ENCODE measurements at places on chromosomes 7 and 10.

- DNase-seq = no peak
Observed at GRCh38 chr10:1420661-1421362, 316.5 kb downstream of the ADARB2 start.

DNA sequence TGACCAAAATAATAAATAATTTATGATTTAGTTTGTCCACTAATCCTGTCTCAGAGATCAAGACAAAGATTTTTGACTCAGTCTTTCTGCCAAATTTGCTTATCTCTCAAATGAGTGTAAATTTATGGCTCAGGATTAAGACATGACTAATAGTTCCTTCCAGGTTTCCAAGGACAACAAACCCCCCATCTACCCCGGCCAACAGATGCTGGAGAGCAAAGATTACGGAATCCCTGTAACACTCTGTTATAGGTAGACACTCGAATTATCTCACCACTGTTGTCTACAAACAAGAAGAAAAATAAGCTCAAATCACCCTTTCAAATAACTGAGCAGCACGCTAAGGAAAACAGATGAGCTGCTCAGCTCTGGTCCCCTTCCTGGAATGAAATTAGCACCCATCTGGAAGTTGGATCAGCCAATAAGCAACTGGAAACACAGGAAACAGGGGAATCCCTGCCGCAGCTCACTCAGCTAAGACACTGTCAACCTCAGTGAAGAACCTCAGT lies 56.8 kb upstream of the SVIL start:
- DNase-seq = no peak

GRCh38 chr7:2355705-2356008 lies 1.0 kb downstream of the EIF3B start:
- DNase-seq = no peak

DNA sequence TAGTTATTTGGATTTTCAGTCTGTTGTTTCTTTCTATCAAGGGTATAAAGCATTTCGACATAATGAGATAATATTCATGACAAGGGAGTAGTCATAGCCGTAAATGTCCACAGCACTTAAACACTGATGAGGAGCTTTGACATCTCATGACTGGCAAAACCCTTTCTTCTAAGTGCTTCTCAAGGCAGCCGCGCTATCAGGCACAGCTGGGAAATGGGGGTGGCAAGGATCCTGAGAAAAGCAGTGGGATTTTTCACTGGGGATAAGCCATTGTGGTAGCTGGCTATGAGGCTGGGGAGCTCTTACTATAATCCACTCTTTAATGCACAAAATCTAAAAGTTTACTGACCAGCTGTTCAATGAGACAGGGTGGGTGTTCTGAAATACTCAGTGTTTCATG lies 493.2 kb upstream of the KLF6 start:
- DNase-seq = no peak

DNA sequence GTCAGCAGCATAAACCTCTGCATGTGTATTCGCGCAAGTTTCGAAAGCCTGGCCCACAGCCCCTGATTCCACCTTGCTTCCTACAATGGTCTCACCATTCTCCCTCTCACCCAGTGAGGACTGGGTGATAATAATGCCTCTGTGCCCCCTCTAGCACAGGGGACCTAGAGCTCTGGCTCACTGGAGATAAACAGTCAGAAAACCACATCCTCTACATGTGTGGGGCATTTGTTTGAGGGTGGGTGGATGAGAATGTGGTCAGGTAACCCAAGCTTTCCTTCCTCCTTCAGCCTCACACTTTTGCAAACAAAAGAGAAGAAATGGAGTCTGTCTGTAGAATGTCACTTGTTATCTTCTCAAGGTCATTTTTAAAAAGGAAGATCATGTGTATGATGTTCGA lies 373.5 kb downstream of the KCNMA1 start:
- DNase-seq = no peak

- DNase-seq = peak; percentile 88
Observed at GRCh38 chr10:44959247-44960087, at the start of gene RASSF4. TSS of gene RASSF4 (plus strand) at chr10:44959802. CDS start at chr10:44970203, 10,401 bp downstream.

- no peak for DNase-seq
Observed at GRCh38 chr10:78980815-78981214, 88.0 kb upstream of the ZMIZ1 start.

DNA sequence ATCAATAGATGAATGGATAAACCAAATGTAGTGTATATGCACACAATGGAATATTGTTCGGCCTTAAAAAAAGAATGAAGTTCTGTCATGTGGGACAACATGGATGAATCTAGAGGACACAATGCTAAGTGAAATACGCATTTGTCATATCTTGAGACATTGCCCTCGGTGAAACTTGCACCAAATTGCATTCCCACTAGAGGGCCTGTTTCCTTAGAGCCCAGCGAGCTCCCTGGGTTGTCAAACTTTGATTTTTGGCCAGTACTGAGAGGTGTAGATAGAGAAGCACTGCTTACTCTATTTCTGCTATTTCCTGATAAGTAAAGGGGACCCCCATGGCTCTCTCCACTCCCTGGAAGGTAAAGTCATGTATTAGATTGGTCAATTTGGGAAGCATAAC lies 157.1 kb downstream of the GPAM start:
- DNase-seq = no peak

DNA sequence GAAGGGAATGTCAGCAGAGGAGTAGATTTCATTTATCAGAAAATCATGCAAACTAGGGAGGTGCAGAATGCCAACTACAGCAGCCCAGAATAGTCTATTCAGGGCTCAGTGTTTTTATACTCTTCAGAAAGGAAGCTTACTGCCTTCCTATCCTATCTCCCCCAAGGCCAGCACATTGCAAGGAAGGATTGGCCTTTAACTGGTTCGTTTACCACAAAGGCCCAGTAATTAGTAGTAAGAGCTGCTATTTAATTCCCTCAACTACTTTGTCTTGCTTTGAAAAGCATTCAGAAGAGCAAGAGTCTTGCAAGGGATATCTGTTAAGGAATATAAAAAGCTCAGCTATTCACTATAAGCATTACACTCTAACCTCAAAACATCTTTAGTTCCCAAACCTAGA lies 86.4 kb upstream of the RNF148 start:
- no peak for DNase-seq

DNA sequence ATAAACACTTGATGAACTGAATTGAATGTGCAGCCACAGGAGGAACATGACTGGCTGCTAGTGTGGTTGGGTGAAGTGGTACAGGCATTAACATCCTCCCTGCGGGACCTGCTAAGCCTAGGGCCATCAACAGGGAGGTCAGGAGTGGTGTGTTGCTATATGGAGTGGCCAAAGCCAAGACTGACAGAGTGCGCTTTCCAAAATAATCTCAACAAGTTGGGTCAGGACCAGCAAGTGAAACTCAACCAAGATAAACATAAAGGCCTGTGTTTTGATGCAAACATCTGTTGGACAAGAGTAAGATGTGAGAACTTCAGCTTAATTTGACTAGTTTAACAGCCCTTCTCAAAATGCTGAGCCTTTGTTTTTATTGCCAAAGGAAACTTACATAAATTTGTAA lies 97.7 kb downstream of the WDFY4 start:
- no peak for DNase-seq

- peak; percentile 77 for DNase-seq
Observed at GRCh38 chr10:3887885-3888476, 103.0 kb upstream of the KLF6 start.

DNA sequence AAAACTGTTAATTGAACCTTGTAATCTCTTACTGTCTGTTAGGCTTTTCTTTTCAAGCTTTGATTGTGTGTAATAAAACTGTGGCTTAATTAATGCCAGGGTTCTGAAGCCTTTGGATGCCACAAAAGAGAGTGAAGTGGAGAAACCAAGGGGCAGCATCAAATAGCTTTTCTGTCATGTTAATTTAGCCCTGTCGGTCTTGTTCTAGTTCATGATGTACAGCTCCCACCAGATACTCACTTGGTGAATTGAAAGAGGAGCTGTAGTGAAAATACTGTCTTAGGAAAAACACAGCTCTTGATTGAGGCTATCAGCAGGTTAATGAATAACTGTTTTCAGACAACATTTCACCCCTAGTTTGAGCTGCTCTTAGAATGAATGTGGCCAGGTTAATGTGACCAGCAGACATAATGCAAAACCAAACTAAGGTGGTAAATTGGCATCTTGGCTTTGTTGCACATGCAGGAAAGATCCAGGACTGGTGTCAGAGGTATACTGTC lies 94.2 kb downstream of the POLL start:
- DNase-seq = no peak

DNA sequence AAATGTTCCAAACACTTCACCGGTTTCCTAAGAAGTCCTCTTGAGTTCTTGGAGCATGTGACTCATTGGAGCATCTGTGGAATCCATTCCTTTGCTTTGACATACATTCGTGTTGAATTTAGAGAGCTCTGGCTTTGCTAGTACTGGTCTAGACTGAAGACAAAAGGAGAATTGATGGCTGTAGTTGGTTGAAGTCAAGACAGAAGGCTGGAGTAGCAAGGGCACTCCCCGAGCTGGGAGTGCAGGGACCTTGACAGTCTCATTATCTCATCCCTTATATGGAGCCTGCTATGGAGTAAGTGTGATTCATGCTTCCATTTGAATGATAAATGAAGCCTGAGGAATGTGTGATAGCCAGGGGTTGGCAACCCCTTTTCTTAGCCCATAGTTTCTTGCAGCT lies 1249.1 kb downstream of the TYW1 start:
- DNase-seq = no peak

DNA sequence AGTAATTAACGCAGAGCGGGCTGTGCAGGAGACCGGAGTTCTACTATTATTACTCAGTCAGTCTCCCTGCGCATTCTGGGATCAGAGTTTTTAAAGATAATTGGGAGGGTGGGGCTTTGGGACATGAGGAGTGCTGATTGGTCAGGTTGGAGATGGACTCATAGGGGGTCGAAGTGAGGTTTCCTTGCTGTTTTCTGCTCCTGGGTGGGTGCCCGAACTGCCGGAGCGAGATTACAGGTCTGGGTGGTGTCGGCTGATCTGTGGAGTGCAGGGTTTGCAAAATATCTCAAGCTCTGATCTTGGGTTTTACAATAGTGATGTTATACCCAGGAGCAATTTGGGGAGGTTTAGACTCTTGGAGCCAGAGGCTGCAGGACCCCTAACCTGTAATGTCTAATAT lies 3.9 kb upstream of the LRRC27 start:
- no peak for DNase-seq

GRCh38 chr10:5532307-5532605 lies 7.5 kb downstream of the CALML3 start:
- no peak for DNase-seq

GRCh38 chr10:12484941-12485805 lies 135.8 kb downstream of the CAMK1D start:
- no peak for DNase-seq

- peak; percentile 94 for DNase-seq
Observed at GRCh38 chr10:77163670-77164348, 473.8 kb downstream of the KCNMA1 start.

GRCh38 chr10:99057936-99058690 lies 177.5 kb downstream of the HPSE2 start:
- DNase-seq = no peak

- no peak for DNase-seq
Observed at GRCh38 chr7:68078157-68078710, 1081.6 kb downstream of the TYW1 start.

All from RWPE2 (cell line).